Germinal center (tissue), 1 donor: ENCODE measurements at places on chromosomes 5 and 9.

DNA sequence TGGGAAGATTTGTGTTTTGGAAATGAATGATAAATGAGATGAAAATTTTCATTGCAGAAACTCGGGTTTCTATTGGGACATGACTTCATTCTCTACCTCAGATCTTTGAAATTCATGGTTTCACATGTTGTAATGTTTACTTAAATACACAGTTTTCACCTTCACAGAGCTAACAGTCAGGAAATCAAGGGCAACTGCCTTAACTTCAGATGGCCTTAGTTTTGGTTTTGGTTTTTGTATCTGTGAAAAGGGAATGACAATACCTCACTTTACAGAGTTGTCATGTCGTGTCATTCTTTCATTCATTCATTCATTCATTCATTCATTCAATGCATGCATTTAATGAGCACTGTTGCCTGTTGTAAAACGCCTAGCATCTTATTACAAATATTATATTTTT lies 41.9 kb downstream of the NIM1K start:
- no peak for DNase-seq

DNA sequence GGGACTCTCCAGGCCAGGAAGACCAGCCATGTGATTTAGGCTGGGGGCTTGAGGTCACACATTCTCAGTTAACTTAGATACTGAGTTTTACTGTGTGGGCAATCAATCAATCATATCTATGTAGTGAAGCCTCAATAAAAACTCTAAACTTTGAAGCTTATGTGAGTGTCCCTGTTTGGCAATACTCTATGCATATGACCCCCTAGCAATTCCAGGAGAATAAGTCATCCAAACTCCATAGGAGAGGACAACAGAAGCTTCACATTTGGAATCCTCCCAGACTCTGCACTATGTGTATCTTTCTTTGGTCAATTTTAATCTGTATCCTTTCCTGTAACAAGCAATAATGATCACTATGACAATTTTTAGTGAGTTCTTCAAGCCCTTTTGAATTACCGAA lies 216.8 kb upstream of the RGMB start:
- DNase-seq, result no peak

GRCh38 chr5:72633649-72634048 lies 126.4 kb upstream of the ZNF366 start:
- DNase-seq, result no peak

DNA sequence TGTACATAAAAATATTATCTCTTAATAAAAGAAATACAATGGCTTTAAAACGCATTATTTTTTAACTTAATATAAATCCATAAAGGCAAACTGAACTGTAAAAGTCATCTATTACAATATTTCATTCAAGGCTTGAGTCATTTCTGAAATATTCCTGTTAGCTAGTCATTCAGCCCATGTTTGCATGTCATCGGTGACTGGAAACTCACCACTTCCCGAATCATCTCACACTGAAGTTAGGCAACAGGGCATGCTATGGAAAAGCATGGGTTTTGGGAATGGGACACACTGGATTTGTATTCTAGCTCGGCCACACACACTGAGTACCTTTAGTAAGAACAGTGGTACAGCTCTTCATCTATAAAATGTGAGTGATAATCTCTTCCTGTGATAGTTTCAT lies 691.1 kb upstream of the C9orf72 start:
- no peak for DNase-seq

GRCh38 chr9:77014597-77015263 lies 4.7 kb upstream of the FOXB2 start:
- no peak for DNase-seq

DNA sequence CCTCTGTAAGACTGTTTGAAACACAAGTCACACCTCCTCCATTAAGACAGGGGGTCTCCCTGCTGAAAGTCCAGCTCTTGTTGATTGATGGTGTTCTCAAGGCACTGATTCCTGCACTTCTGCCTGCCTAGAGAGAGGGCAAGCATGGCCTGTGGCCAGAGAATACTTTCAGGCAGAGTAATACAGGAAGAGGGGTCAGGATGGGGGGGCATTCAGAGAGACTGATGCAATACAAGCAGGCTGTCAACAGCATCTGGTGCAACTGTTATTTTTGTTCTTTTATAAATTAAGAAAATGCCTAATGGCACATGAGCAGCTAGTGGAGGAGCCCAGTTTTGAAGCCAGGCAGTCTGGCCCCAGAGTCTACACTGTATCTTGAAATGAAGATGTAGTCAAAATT lies 302.2 kb downstream of the DIRAS2 start:
- no peak for DNase-seq

GRCh38 chr9:77433675-77434445 lies 214.3 kb downstream of the GNA14 start:
- DNase-seq, result peak; percentile 48

- no peak for DNase-seq
Measured at GRCh38 chr9:124969401-124969800, 28.5 kb upstream of the GOLGA1 start.

GRCh38 chr5:16525651-16526050 lies 60.1 kb upstream of the ZNF622 start:
- no peak for DNase-seq

- no peak for DNase-seq
Measured at GRCh38 chr5:159175547-159175946, 33.8 kb downstream of the RNF145 start.

DNA sequence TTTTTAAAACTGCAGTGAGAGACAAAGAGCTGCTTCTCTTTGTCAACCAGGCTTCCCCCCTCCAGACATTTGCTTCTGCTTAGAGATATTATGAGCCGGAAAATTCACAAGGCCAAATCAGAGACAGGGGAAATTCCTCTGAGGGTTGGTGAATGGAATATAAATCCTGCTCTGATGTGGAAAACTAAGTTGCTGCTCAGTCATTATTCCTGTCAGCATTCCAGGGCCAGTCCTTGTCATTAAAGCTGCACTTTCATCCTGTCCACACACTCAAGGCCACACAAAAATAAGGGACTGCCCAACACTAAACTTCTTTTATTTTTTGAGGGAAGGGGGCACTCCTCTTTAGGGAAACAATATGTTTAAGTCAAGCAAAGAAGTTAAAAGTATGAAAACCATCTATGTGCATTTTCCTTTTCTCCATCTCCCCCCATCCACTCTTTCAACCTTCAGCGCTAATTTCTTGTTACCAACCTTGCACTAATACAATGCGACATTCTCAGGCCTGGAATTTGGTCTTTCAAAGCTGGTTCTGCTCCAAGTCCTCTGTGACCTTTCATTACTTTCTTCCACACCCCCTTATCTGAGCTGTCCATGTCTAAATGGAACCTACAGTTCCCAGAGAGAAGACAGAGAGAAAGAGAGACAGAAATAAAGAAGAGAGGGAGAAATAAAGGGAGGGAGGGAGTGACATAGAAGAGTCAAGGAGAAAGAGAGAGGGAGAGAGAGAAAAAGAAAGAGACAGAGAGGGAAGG lies 118.9 kb upstream of the S1PR3 start:
- DNase-seq, result no peak

- no peak for DNase-seq
Measured at GRCh38 chr9:6829027-6829426, 71.3 kb downstream of the KDM4C start.

DNA sequence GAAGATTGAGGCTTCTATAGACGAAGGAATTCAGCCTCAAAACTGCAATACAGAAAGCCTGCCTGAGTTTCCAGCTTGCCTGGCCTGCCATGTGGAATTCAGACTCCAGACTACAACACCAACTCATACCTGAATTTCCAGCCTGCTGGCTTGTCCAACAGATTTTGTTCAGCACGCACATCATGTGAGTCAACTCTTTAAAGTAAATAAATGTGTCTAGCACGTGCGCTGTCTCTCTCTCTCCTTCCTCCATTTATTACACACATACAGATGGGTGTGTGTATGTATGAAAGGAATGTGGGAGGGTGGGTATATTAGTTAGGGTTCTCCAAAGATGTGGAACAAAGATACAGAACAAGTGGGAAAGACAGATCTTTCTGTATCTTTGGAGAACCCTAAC lies 82.4 kb upstream of the TAS2R1 start:
- no peak for DNase-seq

GRCh38 chr9:88044200-88044599 lies 69.9 kb upstream of the CDK20 start:
- DNase-seq, result no peak

DNA sequence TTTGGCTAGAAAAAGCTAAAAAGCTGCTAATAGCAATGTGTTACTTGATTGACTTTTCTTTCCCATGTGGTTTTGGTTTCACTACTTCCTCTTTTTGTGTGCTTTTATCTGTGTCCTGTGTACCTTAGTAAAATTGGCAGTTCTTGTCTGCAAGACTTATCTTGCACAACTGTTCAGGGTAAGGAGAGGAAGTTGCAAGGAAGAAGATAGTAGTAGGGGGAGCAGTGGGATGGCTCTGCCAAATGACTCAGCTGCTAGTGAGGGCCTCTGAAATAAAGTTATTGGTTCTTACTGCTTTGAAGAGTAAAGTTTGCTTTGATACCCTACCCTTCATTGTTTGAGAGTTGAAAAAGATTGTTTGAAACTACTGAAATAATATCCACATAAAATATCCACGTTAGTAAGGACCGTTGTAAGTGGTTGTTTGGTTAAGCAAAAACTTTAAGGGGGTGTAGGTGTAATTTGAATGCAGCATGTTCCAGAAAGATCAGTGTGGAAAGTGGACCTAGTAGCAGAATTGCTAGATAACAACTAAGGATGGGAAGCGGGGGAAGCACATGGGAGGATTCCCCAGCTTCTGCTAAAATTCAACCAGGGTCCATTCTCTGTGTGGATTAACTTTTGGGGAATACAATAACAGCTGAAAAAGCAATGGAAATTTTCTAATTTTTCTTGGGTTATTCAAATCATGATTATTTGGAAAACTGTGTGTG lies 123.5 kb downstream of the SCAMP1 start:
- peak; percentile 56 for DNase-seq

DNA sequence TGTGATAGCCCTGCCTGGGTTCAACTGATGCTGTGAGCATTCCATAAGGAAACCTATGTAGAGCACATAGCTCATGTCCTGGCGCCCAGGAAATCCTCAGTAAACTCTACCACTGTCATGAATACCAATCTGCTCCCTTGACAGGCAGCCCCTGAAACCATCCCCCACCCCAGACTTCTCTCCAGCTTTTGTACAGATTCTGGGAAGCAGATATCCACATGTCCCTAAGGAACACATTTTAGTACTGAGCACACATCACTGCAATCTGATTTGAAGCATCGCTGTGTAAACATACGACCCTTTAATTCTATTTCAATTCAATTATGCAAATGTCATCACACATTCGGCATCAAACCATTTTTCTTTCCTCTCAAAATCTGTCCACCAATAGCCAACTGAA lies 89.5 kb upstream of the FSTL4 start:
- no peak for DNase-seq

DNA sequence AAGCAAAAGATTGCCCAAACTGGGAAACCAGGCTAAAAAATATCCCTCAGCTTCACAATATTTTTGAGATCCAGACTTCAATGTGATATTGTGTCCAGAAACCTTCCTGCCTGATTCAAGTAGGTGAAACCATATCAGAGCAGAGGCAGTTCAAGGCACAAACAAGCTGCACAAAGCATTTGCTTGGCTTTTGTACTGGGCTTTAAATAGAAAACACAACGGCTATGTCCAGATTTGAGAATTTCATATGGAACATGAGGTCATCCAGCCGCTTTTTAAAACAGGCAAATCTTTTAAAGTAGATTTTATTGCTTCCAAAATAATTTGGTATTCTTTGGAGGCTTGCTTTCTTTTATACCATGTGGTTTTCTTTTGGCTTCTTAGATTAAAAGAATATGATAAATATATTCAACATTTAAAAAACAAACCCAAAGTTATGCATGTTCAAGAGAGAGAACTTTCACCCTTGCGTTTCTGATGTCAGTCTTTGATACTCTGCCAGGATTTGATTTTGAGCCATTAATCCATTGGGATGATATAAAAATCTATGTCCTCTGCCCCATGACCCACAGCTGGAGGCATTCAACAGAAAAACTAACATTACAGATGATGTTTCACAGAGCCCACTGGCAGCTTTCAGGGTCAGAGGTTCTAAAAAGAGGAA lies 29.0 kb upstream of the CCDC112 start:
- no peak for DNase-seq

DNA sequence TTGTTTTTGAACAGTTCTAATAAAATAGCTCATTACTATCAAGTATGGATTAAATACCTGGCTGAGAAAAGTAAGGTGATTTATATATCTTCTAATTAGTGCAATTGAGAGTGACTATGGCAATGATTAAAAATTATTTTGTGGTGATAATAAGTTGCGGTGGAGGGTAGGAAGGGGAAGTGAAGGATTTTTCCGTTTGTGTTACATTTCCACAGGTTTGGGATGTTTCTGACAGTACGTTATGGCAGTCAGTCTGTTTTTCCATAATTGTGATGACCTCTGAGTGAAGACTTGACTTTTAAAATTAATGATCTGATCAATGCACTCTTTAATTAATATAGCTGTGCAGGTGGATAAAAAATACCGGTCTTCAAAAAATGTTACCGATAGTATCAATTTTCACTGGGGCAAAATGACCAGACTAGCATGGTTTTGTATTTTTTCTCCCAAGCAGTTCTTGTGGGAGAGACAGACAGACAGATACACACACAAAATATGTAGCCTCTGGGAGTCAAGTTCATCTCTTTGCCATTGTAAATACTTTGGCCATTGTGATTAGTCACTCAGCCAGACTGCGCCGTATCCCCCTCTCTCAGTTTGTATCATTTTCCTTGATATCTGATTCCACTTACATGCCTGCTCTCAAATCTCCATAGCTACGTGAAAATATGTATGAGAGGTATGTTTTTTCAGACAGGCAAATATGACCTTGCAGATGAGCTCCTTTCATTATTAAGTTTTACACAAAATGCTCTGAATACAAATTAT lies 60.2 kb downstream of the ARHGAP26 start:
- DNase-seq, result no peak
